Left ventricle myocardium inferior (tissue), 1 donor: ENCODE measurements at places on chromosomes 6 and 20.

- no peak for DNase-seq
These were observed 15.4 kb upstream of the FOXQ1 start for GRCh38 chr6:1296542-1296941.

GRCh38 chr6:61833176-61833755 lies 452.8 kb downstream of the KHDRBS2 start:
- no peak for DNase-seq

GRCh38 chr20:32780749-32781655 lies 18.8 kb downstream of the DNMT3B start:
- DNase-seq = no peak

- DNase-seq = no peak
These were observed 19.9 kb downstream of the PXT1 start for GRCh38 chr6:36422714-36423100.

DNA sequence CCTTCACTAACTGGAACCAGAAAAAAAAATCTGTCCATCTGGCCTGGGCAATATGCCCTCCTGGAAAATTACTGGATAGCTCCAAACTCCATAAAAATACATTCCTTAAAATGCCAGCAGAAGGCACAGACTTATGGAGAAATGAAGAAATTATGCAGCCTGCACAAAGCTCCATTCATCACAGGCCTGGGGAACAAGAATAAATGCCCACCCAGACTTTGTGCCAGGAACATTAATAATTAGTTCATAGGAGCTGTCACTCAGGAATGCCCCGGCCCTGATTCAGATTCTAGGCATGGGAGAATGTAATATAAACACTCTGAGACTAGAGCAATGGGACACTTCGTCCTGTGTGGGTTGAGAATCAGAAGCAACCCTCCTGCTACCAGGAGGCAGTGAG lies 199.3 kb downstream of the OTOR start:
- no peak for DNase-seq

- peak; percentile 22 for DNase-seq
These were observed 38.5 kb upstream of the HDDC2 start for GRCh38 chr6:125340175-125340835.

GRCh38 chr6:51116723-51117122 lies 298.1 kb downstream of the TFAP2B start:
- DNase-seq = no peak

GRCh38 chr6:2838251-2838650 lies 3.4 kb downstream of the SERPINB1 start:
- no peak for DNase-seq

DNA sequence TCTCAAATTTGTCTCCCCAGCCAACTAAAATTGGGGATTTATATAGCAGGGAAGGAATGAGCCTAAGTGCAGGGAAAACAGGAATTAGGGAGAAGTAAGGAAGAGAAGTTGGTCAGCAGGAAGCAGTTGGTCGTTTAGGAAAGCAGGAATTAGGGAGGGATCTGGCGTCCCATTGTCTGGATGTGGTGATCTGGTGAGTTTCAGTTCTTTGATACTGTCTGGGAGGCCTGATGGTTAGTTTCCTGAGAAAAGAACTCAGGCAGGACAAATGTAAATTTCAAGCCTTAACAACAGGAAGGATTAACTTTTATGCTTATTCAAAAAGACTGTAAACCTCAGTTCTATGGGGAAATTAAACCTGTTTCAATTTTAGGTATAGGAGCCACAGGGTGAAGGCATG lies 116.2 kb upstream of the PRL start:
- no peak for DNase-seq

GRCh38 chr6:122495612-122496011 lies 24.0 kb upstream of the SERINC1 start:
- no peak for DNase-seq

GRCh38 chr6:142854589-142855488 lies 90.1 kb downstream of the HIVEP2 start:
- no peak for DNase-seq

DNA sequence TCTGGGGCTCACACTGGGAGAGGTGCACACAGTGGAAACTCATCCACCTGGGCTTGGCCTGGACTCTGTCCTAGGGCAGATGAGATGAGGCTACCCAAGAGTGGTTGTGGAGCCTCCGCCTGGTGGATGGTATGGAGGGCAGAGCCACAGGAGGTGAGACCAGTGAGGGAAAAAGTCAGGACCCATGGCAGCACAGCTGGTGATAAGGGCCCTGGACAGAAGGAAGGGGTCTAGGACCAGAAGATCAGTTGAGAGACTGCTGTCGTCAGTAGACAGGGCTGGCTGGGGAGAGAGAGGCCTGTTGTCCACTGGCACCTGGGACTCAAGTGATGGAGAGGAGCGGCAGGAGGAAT lies 29.8 kb downstream of the PLCG1 start:
- DNase-seq = no peak

DNA sequence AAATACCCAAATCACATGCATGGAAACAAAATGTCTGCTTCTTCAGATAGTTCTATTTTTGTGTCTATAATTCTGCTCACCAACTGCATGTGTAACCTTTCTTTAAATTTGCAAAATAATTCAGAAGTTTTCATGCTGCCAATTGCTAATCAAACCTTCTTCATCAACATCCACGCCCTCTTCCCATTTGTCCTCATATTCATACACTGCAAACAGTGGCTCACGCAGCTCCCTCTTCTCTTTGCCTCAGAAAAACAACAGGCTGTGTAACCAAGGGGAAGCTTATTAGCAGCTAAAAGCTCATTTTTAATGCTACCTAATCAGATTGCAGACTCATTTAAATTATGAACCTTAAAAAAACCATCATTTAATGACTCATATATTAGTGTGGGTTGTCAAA lies 555.0 kb upstream of the EPHA7 start:
- no peak for DNase-seq

DNA sequence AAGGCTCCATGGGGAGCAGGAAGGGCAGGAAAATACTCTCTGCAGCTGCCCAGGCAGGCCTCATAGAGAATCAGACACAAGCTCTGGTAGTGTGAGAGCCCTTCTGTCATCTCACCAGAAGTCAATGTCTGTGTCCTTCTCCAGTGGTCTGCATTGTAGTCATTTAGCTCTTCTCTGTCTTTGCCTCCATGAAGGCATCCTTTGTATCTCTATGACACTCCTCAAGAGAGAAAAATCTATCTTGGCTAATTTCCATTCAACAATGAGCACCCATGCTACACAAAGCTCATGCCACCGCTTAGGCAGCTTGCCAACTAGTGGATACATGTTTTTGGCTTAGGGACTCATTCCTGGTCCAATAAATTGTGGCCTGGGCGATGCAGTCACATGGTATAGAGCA lies 92.1 kb downstream of the RNF217 start:
- DNase-seq = no peak

DNA sequence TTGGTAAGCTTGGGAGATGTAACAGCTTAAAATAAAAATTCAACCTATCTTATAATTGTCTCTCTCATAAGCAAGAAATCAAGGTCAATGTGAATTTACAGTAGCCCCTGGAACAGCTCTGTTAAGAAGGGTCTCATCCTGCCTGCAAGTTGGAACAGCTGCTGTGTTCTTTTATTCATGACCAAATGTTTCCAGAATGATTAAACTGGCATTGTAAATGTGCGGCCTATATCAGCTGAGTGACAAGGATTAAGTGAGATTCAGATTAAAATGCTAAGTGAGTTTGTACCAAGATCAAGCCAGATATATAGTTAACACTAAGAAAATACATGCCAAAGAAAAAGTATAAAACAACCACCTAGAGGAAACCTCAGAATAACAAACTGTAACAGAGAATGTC lies 45.3 kb upstream of the NRSN1 start:
- no peak for DNase-seq

GRCh38 chr6:152695372-152696045 lies 2.2 kb upstream of the MYCT1 start:
- no peak for DNase-seq

DNA sequence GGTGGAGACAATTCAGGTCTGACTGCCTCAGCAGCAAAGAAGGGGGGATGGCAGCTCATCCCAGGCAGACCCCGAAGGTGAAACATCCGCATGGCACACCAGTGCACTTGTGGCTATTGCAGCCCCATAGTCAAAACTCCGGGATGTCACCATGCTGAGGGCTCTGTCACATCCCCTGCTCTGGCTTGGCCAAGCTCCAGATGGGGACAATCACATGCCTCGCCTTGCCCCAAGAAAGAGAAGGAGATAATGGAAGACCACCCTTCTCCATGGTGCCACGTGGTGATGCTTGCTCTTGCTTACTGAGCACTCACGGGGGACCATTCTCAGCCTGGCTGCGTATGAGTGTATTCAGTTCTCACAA lies 60.2 kb downstream of the RBM38 start:
- no peak for DNase-seq

GRCh38 chr6:124669713-124670480 lies 292.3 kb upstream of the RNF217 start:
- DNase-seq = no peak

DNA sequence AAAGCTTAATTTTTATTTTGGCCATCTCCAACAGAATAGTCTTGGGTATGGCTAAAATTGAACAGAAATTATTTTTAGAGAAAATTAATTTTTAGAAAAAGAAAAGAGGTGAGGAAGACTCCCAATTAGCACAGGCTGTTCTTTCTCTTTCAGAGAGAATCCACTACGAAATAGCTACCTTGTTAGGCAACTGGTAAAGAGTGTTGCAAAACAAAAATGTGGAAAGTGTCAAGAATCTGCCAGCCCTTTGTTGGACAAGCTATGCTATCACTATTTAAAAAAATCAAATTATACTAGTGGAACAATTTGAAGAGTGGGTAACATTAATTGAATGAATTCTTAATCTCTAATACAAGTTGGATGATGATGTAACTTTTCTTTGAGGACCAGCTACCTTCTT lies 19.2 kb upstream of the ZSCAN9 start:
- no peak for DNase-seq

DNA sequence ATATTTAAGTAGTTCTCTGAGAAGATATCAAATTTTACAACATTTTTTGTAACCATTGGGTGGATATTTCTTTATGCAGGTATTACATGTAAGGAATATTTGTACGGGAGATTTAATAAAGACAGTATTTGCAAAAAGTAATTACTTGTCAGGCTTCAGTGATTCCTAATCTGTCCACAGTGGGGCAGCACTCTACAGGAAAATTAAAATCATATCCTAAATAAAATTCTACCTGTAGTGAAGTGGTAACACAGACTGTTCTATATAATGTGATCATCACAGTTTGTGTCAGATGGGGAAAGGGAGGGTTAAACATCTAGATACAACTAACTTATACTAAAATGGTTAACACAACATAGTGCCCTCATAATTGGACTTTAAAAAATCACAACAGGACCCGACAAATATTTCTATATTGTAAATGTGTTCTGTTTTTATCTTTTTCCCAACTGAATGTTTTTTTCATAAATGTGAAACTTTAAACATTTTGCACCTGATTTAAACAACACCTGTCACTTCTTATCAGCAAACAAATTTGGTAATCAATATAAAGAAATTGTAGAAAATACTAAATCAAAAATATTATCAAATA lies 145.6 kb upstream of the MANEA start:
- no peak for DNase-seq
